Adipose tissue (tissue), 3 donors: ENCODE measurements at places on chromosomes 5 and 9. TPM values are rescaled to one million over a fixed set of nuclear protein-coding genes. Genes with fewer than 3 reads are reported as not detected.

Gene PCDHGA6
- 0.83 TPM for polyA plus RNA-seq

Gene SLC23A1
- polyA plus RNA-seq = not detected

Gene SERF1A
- 3.6 TPM for polyA plus RNA-seq

Gene ANKRA2
- 11.7 TPM for polyA plus RNA-seq

Gene QRFP
- polyA plus RNA-seq = 0.12 TPM
